ENCODE measurements at places on chromosomes 6 and 20.

GRCh38 chr6:6414931-6415330 is 94.5 kb upstream of the F13A1 start:
- DNase-seq, result no peak

- DNase-seq, result no peak
These were observed 9.2 kb downstream of the ASF1A start for GRCh38 chr6:118903138-118903537.

- no peak for DNase-seq
These were observed 291.4 kb downstream of the CENPW start for GRCh38 chr6:126631363-126631762.

- DNase-seq, result no peak
These were observed 50.4 kb downstream of the YTHDF1 start for GRCh38 chr20:63165356-63166192.

DNA sequence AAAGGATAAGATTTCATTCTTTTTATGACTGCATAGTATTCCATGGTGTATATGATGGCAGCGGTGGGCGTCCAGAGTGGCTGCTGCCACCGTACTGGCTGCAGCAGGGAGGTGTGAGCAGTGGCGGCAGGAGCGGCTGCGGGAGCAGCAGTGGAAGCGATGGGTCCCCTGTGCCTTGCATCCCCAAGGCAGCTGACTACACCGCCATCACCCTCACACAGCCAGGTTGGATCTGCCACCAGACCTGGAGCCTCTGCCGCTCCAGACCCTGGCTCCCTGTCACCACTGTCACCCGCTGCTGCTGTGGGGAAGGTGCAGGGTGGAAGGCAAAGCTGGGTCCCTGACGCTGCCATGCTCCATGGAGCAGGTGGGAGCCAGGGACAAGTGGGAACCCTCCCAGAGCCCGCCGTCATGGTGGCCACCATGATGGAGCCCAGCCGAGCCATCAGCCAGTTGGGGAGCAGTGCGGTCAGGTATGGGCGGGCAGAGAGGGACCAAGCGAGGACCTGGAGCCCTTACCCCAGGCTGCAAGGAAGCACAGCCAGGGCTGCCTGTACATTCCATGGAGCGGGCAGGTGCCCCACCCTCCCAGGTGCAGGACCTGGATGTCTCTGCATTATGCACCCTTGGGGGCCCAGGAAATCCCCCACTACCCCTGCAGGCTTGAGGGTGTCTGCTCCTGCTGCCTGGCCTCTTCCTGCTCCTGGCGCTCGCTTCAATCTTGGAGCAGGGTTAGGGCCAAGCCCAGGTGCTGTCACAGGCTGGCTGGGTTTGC is 226.1 kb downstream of the OTOR start:
- DNase-seq, result no peak

GRCh38 chr6:13687917-13688351 is 23.7 kb downstream of the RANBP9 start:
- no peak for DNase-seq

GRCh38 chr6:170420791-170421776 is 114.5 kb downstream of the FAM120B start:
- DNase-seq, result no peak

- peak; percentile 71 for DNase-seq
These were observed 1.7 kb downstream of the AMD1 start for GRCh38 chr6:110876170-110876773.

- DNase-seq, result peak; percentile 18
These were observed 679 bp upstream of the PPDPF start for GRCh38 chr20:63519668-63520503.

GRCh38 chr6:69973138-69973537 is 106.8 kb downstream of the COL19A1 start:
- no peak for DNase-seq

DNA sequence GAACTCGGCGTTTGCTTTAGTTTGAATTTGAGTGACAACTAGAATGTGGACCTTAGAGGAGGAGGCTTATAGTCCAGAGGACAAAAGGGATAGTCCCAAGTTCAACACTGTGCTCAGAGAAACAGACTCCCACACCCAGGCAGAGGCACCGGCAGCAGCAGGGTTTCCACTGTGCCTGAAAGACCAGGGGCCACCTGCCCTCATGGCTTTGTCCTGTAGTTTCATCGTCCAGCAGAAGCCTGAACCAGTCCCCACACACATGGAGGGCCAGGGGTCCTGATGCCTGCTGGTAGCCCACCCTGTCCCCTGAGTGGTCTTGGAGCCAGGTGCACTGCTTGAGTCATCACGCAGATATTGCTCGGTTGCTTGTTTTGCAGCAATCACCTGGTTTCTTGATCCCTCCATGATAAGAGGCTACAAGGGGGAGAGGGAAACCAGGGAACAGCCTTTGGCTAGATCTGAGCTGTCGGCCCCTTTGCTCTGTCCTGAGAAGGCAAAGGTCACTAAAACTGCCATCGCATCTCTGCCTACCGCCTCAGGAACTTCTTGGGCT is 7.2 kb upstream of the ACSS1 start:
- no peak for DNase-seq

GRCh38 chr6:31729515-31729978 is 448 bp upstream of the DDAH2 start:
- peak; percentile 84 for DNase-seq

DNA sequence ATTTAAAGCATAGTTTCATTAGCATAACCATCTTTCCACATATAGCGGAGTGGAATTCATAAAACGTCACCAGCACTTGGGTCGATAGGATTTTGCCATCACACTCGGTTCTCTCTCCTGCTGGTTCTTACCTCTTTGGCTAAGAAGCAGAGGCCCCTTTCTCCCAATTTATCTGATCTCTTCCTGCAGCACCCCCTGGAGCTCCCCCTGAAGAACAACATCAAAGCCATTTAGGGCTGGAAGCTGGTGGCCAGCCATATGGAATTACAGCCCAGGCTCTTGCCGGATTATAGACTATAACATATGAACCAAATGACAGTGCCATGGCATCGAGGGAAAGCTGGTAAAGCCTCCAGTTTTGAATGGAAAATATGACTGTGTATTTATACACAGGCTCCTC is 6.4 kb upstream of the KIF6 start:
- DNase-seq, result no peak

GRCh38 chr20:49319208-49319809 is 41.5 kb upstream of the ZNFX1 start:
- DNase-seq, result no peak

DNA sequence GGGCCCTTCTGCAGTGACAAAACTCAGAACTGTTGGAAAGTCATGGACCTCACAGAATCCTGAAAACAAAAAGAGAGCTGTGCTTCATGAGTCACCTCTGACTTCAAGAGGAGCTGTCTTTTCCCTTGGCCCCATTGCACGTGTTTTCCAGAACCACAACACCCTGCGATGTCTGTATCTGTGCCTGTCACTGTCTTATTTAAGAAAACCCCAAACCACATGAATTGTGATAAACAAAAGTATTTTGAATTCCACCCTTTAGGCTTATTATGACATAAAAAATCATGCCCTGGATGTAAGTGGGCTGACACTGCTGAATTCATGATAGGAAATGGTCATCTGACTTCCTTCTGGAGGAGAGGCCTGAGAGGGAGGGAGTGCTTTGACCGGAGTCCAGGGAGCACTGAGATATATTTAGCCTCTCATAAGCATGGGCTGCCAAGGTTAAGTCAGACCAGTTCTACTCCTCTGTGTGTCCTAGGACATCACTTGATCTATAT is 96.4 kb upstream of the DUSP22 start:
- DNase-seq, result peak; percentile 30

DNA sequence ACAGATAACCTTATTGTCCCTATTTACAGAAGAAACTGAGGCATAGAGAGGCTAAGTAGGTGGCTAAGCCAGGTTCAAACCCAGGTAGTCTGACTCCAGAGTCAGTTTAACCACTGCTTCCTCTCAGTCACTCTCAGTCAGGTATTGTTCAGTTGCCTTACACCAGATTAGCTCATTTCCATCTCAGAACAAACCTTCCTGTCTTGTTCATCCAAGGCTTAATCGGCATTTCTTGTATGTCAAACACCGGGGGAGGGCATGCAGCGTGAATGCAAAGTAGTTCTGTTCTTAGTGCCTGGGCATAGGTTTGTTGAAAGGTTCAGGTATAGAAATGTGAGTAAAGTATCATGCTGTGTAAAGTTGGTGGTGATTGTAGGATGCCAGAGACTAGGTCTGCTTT is 51.7 kb downstream of the CTNNBL1 start:
- no peak for DNase-seq

DNA sequence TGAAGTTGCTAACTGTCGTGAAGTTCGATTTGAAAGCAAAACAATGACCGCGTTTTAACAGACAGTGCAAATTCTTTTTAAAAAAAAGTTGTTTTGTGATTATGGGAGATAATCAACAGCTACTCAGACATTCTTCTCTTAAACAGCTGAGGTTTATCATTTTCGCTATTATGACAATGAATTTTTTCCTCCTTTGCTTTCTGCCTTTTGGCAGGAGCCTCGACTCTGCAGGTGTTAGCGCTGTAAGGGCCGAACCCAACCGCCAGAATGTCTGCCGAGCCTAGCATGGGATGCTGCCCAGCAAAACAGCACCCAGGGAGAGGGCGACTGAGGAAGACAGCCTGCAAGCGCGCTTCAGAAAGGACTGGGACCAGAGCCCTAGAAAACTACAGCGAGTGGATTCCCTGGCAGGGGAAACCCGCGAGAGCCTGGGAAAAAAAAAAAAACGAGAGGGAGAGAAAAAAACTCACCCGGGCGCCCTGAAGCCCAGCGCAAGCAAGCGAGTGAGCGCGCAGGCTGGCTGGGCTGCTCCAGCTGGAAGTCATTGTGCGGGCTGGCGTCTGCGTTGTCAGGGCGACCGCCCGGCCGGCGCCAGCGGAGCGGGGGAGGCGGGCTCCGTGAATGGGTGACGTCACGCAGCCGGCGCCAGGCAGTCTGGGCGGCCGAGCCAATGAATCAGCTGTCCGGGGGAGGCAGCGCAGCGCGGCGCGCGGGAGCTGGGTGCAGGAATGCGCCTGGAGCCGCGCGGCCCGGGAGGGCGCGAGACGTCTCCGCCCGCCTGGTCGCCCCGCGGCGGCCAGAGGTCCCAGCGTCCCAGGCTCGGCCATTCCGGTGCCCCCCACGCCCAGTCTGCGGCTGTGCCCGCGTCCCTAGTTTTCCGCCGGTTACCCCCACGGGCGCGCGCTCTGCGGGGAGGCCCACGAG is 32.7 kb upstream of the ID4 start:
- peak; percentile 79 for DNase-seq

- no peak for DNase-seq
These were observed 26.8 kb upstream of the ASF1A start for GRCh38 chr6:118867181-118867580.

DNA sequence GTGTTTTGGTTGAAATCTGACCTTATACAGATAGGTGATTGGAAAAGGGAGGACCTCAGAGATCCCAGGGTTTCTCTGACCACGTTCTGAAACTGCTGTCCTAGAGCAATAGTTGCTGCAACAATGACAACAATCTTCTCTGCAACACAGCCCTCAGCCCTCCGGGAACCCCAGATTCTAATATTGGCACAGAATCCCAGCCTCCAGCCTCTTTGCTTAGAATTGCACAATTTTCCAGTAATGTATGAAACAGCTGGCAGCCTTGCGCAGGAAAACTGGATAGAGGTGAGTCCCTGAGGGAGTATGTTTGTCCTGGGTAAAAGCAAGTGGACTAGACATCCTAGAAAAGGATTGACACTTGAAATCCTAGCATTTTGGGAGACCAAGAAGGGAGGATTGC is 30.4 kb upstream of the PNRC1 start:
- DNase-seq, result no peak

DNA sequence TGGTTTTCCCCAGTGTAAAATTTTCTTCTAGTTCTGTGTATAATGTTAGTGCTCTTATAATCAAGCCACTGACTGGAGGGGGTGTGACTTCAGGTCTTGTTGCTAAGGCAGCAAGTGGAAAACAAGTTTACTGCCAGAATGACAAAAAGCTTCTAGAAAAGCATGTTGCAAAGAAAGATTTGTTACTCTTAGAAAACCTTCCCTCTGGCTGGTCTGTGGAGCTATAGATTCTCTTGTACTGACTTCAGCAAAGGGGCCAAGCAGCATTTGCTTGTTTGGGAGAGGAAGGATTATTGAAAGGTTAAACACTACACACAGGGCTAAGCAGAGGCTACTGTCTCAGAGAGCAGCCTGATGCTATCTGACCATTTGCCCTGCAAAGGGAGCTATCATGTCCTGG is 288.8 kb downstream of the BTBD9 start:
- no peak for DNase-seq

DNA sequence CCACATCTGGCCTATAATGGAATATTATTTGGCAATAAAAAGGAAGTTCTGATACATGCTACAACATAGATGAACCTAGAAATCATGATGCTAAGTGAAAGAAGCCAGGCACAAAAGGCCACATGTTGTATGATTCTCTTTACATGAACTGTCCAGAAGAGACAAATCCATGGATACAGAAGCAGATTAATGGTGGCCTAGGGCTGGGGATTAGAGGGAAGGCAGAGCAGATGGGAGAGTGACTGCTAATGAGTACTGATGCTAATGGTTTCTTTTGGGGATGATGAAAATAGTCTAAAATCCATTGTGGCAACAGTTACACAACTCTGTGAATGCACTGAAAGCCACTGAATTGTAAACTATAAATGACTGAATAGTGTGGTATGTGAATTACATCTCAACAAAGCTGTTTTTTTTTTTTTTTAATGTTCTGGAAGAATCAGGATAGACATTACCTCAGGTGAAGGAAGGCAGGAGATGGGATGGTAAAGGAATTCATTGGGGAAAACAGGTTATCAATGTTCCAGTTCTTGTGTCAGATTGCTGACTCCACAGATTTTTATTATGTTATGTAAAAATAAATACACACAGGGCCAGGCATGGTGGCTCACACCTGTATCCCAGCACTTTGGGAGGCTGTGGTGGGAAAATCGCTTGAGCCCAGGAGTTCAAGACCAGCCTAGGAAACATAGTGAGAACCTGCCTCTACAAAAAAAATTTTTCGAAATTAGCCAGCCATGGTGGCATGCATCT is 8.9 kb upstream of the SOX12 start:
- DNase-seq, result no peak

DNA sequence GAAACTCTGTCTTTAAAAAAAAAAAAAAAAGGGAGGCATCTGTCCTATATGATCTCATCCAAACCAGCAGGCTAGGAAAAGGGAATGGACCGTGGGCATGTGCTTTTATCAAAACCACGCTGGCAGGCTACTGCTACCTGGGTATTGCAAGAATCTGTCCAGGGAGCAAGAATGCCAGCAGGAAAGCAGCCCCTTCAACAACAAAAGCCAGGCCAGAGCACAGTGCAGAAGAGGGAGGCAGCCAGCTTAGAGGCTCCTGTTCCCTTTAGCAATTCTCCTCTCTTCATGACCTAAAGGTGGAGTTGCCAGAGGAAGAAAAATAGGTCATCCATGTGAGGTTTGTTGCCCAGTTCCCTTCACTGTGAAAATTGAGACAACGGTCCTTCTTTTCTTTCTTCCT is 18.2 kb downstream of the TBC1D20 start:
- DNase-seq, result no peak

- no peak for DNase-seq
These were observed 14.8 kb downstream of the CYP24A1 start for GRCh38 chr20:54158856-54159418.

DNA sequence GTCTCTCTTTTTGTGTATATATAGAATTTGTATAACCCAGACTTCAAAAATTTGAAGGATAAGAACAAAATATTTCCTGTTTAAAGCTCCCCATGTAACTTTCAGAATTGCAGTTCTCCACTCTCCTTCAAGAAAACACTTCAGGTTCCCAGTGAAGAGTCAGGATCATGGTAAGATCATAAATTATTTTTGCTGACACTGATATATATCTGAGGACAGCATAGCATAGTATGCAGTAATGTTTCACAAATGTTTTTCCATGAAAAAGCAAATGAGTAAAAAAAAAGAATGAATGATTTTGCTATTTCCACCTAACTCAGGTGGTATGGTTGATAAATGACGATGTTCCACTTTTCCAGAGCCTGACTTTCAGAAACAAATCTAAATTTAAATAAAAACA is 545.6 kb upstream of the EPHA7 start:
- no peak for DNase-seq
